Hepatic stellate cell (primary cell): ENCODE measurements at places on chromosomes 7 and 10.

DNA sequence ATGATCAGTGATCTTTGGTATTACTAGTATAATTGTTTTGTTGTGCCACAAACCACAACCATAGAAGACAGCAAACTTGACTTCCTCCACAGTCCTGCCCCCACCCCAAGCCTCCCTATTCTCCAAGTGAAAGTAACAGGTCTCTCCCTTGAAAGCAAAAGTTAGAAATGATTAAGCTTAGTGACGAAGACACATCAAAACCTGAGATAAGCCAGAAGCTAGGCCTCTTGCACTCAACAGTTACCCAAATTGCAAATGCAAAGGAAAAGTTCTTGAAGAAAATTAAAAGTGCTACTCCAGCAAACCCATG lies 7.5 kb downstream of the SAR1A start:
- DNase-seq, result no peak

- no peak for DNase-seq
Observed at GRCh38 chr7:21092766-21093702, 306.3 kb upstream of the SP8 start.

GRCh38 chr7:70154521-70155180 lies 556.4 kb downstream of the AUTS2 start:
- no peak for DNase-seq

DNA sequence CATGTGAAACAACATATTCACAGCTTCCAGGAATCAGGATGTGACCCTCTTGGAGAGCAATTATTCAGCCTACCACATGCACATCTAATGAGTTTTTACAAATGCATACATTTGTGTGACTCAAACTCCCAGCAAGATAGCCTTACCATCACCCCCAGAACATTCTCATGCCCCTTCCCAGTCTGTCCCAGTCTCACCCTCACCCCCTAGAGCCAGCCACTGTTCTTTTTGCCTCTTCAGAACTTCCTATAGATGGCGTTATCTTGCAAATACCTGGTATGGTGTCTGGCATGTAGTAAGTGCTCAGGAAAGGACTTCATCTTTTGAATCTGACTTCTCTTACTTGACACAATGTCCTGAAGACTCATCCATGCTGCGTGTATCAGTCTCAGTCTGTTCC lies 23.9 kb upstream of the AOC1 start:
- DNase-seq, result no peak

DNA sequence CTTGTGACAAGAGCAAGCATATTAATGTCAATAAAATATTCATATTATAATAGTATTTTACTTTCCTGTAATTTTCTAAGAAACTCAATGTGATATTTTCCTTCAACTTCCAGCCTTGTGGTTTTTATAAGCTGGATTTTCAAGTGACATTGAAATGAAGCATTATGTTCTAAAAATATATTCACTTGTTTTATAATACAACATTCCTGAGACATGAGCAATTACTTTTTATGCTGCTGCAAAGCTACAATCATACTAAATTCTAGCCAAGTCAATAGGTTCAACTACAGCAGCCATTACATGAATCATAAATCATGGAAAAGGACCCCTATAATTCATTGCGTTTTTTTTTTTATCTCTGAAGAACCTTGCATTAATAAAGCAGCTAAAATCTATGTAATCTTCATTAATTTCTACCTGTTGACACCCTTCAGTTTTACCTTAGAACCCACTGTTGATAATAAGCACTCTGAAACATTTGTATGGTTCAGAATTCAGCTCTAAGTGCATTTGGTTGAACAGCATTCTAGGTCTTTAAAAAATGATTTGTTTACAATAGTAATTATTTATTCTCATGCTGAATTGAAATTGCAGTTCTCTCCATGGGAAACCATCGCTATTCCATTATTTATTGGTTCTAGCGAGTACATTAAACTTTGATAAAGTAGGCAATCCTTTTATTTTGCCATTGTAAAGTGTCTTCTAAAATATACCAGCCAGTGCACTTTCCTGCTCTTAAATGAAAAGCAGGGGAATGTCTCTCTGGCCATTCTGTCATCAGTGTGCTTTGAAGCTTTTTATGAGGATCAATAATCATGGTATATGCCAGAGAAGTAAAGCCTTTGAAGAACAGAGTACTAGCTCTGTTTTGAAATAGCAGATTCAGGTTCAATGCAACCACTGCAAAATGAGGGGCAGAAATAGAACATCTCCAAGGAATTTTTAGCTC lies 132.6 kb downstream of the GNAT3 start:
- peak; percentile 24 for DNase-seq

DNA sequence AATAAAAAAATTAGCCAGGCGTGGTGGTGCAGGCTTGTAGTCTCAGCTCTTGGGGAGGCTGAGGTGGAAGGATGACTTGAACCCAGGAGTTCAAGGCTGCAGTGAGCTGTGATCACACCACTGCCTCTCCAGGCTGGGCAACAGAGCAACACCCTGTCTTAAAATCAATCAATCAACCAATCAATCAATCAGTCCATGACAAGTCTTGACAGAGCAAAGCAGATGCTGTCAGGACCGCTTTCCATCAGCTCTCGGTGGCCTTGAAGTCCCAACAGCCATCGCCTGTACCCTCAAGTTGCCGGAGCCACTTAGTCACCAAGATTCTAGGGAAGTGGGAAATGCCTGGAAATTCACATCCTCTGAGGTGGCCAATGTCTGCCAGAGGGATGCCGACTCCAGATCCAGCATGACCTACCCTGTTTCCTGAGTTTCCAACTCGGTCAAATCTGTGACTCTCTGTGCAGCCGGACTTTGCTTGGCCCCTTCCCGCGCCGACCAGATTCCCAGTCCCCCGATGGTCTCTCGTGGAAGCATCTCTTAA lies 871 bp upstream of the CCL24 start:
- peak; percentile 84 for DNase-seq

- peak; percentile 41 for DNase-seq
Observed at GRCh38 chr7:151167197-151167961, at the start of gene GBX1. Gene GBX1 (minus strand): TSS chr7:151167694. CDS start chr7:151167548, 146 bp downstream.

- DNase-seq, result no peak
Observed at GRCh38 chr10:70765794-70766594, 19.2 kb downstream of the TBATA start.

- peak; percentile 13 for DNase-seq
Observed at GRCh38 chr7:16062269-16062668, 359.1 kb downstream of the CRPPA start.
